NCI-H1105 treated with DMSO at 0.1 percent for 48 hours (cell line): ENCODE measurements at places on chromosomes 5 and 9.

DNA sequence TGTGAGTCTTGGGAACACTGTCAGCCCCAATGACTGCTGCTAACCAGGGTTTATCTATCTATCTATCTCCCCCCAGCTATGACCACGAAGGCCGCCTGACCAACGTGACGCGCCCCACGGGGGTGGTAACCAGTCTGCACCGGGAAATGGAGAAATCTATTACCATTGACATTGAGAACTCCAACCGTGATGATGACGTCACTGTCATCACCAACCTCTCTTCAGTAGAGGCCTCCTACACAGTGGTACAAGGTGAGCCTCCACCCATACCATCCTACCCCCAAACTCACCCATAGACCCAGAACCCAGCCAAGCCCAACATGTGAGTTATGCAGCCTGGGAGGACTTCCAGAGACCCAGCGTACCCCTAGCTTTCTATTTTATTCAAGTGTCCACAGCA, 65.4 kb upstream of the WWC1 start:
- no peak for DNase-seq

DNA sequence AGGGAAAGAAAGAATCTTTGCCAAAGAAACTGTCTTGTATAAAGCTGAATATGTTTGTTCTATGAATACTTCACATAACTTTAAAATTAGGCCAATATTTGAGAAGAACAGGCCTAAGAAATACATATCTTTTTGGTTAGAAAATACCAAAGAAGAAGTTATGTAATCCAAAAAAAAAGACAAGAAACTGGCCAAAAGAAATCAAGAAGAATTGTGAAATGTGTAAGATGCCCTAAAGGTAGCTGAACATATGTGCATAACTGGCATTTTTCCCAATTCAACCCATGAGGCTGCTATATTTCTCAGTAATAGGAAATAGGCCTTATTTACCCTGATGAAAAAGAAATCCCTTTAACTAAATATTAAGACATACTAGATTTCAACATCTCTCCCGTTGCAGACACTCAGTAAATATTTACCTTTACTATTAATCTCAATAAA, 290.0 kb downstream of the CETN3 start:
- DNase-seq, result no peak

DNA sequence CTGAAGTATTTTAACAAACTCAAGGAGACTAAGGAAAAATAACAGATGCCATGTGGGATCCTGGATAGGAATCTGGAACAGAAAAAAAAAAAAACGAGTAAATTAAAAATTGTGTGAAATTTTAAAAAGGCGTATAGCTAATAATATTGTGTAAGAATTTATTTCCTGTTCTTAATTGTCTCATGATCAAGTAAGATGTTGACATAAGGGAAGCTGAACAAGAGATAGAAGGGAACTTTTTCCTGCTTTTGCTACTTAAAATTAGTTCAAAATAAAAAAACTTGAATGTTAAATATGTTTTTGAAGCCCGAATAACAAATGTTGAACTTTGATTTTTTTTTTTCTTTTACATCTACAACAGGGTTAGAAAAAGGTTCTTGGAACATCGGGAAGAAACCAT, 10.5 kb downstream of the SNAPC3 start:
- DNase-seq, result no peak

GRCh38 chr9:21504894-21505293, 22.8 kb upstream of the IFNE start:
- DNase-seq, result no peak

DNA sequence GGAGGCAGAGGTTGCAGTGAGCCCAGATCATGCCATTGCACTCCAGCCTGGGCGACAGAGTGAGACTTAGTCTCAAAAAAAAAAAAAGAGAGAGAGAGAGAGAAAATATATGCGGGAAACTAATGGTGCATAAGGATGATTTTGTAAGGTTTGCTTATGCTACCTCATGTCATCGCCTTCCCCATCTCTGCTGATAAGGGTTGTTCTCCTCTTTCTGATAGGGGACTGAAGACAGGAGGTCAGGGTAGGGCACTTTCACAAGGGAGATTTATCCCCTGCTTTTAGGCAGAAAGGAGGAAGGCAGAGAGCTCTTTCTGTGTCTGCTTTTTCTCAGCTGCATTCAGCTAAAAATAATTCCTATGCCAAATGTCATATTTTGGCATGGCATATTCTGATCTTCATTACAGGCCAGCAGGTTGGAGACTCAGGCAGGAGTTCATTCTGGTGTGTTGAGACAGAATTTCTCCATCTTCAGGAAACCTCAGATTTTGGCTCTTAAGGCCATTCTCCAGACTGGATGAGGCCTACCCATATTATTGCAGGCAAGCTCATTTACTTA, 220.2 kb downstream of the AUH start:
- no peak for DNase-seq

GRCh38 chr9:37996819-37997217, 72.2 kb downstream of the SHB start:
- DNase-seq, result no peak
